Fibroblast of lung (primary cell): ENCODE measurements at places on chromosomes 6 and 20. TPM values are rescaled to one million over a fixed set of nuclear protein-coding genes. Genes with fewer than 3 reads are reported as not detected.

Gene SNAP25
- 7.2 and 8.2 TPM in 2 replicates for polyA plus RNA-seq

Gene IYD
- polyA plus RNA-seq: not detected in 2 replicates

Gene TRIM15
- polyA plus RNA-seq: not detected in 2 replicates

Gene KIFC1
- polyA plus RNA-seq: 8.0 and 36.6 TPM in 2 replicates

Gene NRSN1
- polyA plus RNA-seq: not detected in 2 replicates

Gene MAPK13
- polyA plus RNA-seq: 3.0 and 6.8 TPM in 2 replicates

Gene LAMP5
- 0.92 and 19.3 TPM in 2 replicates for polyA plus RNA-seq

Gene ISM1
- 0.10 and 0.15 TPM in 2 replicates for polyA plus RNA-seq

Gene WFDC6
- not detected in 2 replicates for polyA plus RNA-seq

Gene C6orf52
- 0.26 and 1.1 TPM in 2 replicates for polyA plus RNA-seq

Gene TBC1D32
- polyA plus RNA-seq: 4.9 and 6.3 TPM in 2 replicates

Gene SLC17A2
- not detected in 2 replicates for polyA plus RNA-seq

Gene PRDM13
- polyA plus RNA-seq: not detected in 2 replicates

Gene CCM2L
- polyA plus RNA-seq: not detected in 2 replicates

Gene ARG1
- not detected in 2 replicates for polyA plus RNA-seq

Gene APCDD1L
- 0.18 and 1.6 TPM in 2 replicates for polyA plus RNA-seq

Gene HLA-DMB
- 0.28 TPM in 2 replicates for polyA plus RNA-seq

Gene PLEKHG1
- 0.30 and 1.7 TPM in 2 replicates for polyA plus RNA-seq

Gene ZSCAN12
- 3.3 and 4.7 TPM in 2 replicates for polyA plus RNA-seq

Gene EDN1
- 2.7 and 10.1 TPM in 2 replicates for polyA plus RNA-seq
